Inflammatory macrophage (primary cell): ENCODE measurements at places on chromosomes 2 and 18.
A peak's percentile ranks its signal among the peaks of the same experiment; 100 is the strongest.

DNA sequence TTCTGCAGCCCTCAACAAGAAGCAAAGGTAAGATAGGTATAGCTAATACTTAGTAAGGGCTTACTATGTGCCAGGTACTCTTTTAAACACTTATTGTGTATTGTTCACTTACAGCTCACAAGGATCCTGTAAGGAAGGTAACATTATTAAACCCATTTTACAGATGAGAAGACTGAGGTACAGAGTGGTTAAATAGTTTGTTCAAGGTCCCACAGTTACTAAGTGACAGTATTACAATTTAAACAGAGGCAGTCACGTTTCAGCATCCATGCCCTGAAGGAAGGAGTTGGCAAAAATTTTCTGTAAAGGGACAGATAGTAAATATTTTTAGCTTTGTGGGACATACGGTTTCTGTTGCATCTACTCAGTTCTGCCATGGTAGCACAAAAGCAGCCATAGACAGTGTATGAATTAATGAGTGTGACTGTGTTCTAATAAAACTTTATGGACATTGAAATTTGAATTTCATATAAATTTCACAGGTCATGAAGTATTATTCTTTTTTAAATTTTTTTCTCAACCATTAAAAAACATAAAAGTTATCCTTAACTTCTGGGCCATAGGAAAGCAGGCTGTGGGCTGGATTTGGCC, 75.7 kb downstream of the LTBP1 start:
- no peak for DNase-seq

- DNase-seq, result no peak
Observed at GRCh38 chr2:224908818-224909217, 133.4 kb downstream of the DOCK10 start.

DNA sequence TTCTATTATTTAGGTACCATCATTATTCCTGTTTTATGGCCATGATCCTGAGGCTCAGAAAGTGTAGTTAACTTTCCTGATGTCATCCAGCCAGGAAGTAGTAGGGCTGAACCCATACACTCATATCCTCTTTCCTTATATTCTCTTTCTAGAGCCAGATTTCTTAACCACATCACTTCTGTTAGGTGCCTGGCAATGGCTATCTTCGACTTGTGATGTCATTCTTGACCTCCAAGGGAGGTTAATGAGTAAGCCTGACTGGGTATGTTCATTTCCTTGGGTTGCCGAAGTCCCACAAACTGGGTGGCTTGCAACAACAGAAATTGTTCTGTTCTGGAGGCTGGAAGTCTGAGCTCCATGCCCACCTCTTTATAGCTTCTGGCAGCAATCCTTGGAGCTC, 43.4 kb downstream of the ITGB6 start:
- DNase-seq, result peak; percentile 24

GRCh38 chr2:230790981-230791380, 73.8 kb upstream of the ITM2C start:
- DNase-seq, result no peak

GRCh38 chr2:157312866-157313486, 12.6 kb downstream of the ERMN start:
- DNase-seq, result no peak

- DNase-seq, result no peak
Observed at GRCh38 chr2:170084820-170085491, 93.0 kb upstream of the MYO3B start.

- peak; percentile 60 for DNase-seq
Observed at GRCh38 chr2:37324536-37324785, 172 bp downstream of the PRKD3 start.

GRCh38 chr2:165631089-165631488, 161.6 kb downstream of the CSRNP3 start:
- no peak for DNase-seq

GRCh38 chr2:11764359-11764758, 17.9 kb downstream of the LPIN1 start:
- no peak for DNase-seq

DNA sequence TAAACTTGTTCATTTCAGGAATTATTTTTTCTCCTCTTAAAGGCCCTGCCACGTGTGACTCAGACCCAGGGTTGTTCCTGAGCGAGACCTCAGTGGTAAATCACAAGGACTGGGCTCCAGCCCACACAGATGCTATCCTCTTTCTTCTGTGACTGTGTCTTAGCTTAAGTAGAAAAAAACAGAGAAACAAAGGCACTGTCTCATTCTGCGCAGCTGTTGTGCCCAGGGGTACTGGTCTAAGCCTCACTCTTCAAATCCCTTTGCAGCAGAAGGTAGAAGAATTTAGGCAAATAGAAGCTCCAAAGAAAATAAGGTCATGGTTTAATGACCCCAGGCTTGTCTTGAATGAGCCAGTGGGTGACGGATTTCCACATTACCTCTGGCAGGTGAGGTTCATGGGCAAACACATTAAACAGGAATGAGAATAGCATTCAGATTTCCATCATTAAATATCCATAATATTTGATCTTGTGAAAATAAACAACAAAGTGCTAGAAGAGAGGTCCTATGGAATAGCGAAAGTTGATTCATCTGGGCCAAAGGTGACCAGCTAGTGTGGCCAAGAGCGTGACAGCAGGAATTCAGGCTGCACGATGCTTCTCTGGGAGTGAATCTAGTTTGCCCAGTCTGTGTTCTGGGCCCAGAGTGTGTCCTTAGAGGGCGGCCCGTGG, 63.3 kb downstream of the LIPG start:
- DNase-seq, result no peak

GRCh38 chr2:102331311-102331980, 20.1 kb downstream of the IL1RL1 start:
- no peak for DNase-seq

GRCh38 chr2:1730015-1730927, 14.0 kb downstream of the PXDN start:
- DNase-seq, result no peak

DNA sequence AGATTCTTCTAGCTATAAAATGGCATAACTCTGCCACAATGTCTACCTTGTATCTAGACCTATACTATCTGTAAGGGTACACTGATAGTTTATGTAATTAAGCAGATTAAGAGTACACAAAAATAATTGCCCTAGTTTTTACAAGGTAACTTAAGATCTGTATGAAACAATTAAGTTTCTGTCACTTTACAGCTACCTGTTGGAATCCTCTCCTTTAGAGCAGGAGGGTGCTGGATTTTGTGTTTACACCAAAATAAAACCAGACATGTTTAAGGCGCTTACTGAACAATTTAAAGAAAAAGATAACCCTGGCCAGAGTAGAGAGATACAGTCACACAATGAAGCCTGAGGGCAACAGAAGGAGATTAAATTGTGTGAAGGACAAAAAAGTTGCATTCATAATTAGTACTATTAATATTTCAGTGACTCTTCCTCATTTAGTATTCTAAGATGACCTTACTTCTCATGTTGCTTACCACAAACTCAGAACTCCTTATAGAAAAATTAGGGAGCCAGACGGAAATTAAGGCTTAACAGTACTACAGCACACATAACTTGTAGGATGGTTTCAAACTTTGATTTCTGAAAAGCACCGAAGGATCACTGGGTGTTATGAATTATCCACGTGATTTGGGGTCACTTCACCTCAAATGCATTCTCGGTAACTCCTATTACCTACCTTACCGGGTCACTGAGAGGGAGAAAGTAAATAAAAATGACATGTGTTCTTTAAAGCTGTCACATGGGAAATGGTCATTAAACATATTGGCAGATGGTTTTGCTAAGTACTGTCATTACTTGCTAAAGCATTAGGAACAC, 1.0 kb downstream of the DARS1 start:
- DNase-seq, result no peak

GRCh38 chr18:3526421-3527354, 76.7 kb downstream of the TGIF1 start:
- DNase-seq, result no peak

DNA sequence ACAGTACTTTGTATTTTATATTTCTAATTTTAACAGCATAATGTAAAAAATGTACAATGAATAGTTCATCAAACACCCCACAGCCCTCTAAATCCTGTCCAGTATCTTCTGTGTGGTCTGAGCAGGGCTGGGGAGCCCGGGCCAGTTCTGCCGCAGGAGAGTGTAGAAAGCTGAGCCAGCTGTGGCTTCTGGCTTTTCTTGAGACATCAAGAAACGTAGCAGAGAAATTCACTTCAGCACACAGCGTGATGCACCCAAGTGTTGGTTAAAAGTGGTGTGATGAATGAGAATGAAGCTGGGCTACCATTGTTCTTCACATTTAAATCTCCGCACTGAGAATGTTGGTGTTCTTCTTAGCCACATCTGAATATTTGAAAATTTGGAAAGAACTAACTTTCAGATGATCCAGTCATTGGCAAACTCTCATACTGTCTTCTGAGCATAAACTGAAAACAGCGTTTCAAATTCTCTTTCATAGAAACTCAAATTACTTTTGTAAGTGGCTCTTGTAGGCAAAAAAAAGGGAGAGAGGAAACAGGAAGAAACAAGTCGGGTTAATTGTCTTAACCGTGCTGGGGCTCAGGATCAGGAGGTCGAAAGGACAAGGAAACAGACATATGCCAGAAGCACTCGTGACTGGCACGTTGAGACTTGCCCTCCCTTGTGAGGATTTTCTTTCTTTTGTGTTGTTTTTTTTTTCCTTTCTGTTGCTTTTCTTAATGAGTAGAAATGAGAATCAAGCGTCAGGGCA, 23.4 kb upstream of the TMEM87B start:
- DNase-seq, result peak; percentile 52

GRCh38 chr2:8678731-8679566, 2.9 kb upstream of the ID2 start:
- peak; percentile 96 for DNase-seq

GRCh38 chr2:204892506-204893255, 347.4 kb downstream of the PARD3B start:
- no peak for DNase-seq

DNA sequence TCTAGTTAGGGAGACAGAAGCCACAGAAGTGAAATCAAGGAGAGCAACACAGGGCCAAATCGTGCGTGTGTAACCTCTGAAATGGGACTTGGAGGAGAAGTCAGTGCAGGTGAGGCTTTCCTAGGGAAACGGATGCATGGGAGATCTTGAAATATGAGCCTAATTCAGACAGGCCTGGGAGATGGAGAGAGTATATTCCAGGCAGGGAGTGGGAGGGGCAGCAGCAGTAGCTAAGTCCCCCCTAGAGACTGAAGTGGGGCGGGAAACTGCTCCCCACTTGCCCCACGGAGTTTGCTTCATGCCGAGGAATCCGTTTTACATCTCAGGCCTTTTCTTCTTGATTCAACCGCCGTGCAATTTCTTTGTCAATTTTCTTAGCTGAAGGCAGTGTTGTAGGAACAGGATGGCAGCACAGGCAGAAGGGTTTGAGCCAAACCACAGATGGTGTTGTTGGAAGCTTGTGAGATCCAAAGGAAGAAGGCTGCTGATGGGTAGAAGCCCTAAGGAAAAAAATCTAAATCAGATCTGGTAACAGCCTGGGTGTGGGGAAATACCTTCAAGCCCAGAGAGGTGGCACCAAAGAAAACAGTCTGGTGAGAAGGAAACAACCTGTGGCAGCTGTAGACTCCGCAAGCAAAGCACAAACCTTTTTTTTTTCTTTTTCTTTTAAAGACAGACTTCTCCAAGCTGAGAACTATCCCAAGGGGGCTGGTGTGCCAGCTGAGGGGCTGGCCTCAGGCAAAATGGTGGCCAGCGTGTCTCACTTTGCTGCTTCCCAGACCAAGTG, 40.2 kb downstream of the EPAS1 start:
- DNase-seq, result no peak

GRCh38 chr18:58095222-58095621, 51.2 kb downstream of the NEDD4L start:
- DNase-seq, result no peak

DNA sequence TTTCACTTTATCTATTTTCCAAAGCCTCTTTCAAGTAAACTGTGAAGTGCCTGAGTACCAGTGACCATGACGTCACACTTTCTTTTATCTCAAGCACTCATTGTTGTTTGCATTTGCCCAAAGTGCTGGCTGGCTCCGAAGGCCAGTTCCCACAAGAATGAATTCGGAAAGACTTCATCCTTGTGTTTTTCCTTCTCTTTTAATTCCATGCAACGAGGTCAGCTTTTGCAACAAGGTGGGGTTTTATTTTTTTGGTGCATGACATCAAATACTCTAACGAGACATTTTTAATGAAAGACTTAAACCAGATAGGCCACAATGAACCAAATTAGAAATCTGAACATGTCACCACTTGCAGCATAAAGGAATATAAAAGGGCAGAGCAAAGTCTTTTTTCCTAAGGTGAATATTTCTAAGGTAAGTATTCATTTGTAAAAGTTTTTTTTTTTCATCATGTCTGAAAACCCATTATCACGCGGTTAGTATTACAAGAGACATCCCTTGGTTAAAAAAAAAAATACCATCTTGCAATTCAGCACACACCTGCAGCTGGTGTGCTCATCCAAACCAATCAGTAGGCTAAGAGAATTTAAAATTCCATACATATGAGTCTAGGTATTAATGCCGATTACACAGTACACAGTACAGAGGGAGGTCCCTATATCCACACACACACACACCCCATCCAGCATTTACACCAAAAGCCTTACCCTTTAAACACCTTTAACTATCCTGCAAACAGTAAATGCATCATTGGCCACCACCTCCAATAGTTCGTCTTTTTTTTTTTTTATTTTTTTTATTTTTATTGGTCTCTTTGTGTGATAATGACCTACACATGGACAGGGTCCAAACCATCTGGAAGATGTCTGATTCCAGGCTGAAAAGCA, 2.3 kb downstream of the ARL4C start:
- no peak for DNase-seq

GRCh38 chr18:55857956-55858355, 270.0 kb upstream of the TCF4 start:
- no peak for DNase-seq

GRCh38 chr18:13270279-13270855, 51.8 kb downstream of the LDLRAD4 start:
- DNase-seq, result no peak

GRCh38 chr2:238963161-238963970, 115.5 kb downstream of the TWIST2 start:
- no peak for DNase-seq

DNA sequence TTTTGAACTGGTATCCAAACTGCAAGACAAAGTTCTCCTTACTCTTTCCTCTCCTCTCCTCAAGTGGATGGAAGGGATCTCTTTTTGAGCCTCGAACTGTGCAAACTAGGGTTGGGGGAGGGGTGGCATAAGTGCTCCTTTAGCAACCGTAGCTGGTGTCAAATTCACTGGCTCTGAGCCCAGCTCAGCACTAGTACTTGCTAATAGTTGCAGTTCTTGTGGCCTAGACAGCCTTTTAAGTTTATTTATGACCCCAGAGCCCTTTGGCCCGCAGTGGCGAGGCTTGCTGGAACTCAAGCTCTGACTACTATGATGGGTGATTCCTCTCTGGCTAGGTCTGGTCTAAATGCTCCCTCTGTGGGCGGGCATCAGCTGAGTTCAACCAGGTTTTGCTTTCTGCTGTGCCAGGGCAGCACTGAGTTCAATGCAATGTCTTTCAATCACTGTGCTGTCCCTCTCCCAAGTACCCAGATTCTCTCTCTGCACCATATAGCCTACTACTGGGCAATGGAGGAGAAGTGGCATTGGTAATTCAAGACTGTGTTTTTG, 528.4 kb upstream of the SYT4 start:
- DNase-seq, result no peak
